ENCODE measurements at places on chromosomes 1 and 21.

- DNase-seq: no peak
Measured at GRCh38 chr1:92709738-92710137, 75.2 kb downstream of the EVI5 start.

GRCh38 chr1:203769505-203770343 lies 4.7 kb downstream of the LAX1 start:
- DNase-seq: peak; percentile 7

DNA sequence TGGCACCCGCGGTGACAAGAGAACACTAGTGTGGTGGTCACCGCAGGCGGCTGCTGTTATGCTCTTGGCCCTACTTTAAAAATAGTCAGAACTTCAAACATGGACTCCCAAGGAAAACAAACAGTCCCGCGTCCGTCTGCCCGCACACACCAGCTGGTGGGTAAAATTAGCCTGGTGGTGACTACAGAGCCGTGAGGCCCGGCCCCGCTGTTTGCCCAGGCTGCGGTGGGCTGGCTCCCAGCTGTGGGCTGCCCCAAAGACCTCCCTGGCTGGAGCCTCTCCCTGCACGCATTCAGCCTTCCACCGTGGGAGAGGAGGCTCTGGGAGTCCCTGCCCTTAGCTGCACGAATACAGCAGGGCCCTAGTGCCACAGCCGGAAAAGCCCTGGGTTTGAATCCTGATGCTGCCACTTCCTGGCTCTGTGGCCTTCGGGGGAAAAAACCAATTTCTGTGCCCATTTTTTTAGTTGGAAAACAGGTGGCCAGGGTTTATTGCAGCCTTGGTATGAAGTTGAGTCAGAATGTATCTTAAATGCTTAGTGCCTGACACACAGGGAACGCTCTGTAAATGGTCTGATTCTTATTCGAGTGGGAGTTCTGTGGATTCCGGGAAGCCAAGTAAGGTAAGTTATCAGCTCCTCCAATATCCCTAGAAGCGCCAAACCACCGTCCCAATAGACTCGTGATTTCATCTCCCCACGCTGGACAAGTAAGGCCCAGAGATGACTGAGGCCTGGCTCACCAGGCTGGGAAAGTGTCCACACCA lies 58.2 kb downstream of the ALPL start:
- DNase-seq: no peak

- no peak for DNase-seq
Measured at GRCh38 chr1:229089586-229090208, 181.2 kb upstream of the RAB4A start.

DNA sequence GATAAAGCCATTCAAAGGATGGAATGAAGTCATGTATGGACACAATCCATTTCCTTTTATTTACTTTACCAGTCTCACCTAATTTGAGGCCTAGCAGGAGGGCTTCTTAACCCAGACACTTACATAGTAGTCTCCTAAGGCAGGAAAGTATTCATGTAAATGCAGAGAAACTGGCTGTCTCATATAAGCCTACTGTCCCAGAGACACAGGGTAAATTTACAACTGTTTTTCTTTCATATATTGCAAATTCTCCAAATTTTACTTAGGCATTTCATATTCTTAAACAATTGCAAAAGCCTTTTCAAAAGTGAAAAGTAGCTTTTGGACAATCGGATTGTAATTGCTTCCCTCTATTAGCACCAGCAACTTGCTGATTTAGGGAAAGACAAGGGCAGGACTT lies 29.9 kb downstream of the SPAG17 start:
- DNase-seq: no peak

GRCh38 chr1:76106719-76107235 lies 32.2 kb downstream of the ST6GALNAC3 start:
- no peak for DNase-seq

GRCh38 chr1:200107004-200107470 lies 79.5 kb downstream of the NR5A2 start:
- no peak for DNase-seq

DNA sequence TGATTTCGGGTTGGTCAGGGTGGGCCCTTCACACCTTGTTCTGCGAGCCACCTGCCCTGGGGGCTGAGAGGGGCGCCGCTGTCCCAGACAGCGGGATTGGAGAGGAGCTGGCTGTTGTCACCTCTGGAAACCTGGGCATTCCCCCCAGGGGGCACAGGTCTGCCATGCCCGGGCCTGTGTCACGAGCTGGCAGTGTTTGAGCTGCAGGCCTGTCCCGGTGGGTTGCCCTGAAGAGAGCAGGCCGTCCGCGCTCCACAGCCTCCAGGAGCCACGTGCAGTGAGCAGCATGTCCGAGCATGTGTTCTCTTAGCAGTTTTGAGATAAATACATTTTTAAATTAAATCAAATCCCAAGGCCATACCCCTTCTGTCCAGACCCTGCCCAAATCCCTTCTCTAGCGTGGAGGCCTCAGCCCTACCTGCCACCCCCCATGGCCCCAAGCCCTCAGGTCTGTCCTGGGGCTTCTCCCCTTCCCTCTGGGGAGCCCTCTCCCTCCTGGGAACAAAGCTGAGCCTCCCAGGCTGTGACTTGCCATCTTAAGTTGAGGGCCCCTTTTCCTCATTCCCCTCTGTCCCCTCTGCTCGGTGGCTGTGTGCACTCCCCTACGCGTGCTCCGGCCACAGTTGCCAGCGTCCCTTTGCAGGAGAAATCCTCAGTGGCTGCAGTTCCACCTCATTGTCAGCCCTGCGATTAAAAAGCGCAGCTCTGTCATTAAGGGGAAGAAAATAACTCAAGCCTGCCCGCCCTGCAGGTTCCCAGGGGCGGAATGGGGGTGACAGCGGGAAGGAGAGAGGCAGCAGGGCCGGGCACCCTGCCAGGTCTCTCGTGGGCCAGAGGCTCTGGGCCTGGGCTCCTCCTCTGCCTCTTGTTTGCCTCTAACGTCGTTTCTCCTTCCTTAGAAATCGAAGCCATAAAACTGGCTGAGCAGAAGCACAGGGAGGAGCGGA lies 26.6 kb downstream of the SLX9 start:
- DNase-seq: peak; percentile 32

GRCh38 chr1:19441048-19441780 lies 44.1 kb downstream of the CAPZB start:
- no peak for DNase-seq

- DNase-seq: no peak
Measured at GRCh38 chr1:58548371-58548770, 1.8 kb upstream of the OMA1 start.

DNA sequence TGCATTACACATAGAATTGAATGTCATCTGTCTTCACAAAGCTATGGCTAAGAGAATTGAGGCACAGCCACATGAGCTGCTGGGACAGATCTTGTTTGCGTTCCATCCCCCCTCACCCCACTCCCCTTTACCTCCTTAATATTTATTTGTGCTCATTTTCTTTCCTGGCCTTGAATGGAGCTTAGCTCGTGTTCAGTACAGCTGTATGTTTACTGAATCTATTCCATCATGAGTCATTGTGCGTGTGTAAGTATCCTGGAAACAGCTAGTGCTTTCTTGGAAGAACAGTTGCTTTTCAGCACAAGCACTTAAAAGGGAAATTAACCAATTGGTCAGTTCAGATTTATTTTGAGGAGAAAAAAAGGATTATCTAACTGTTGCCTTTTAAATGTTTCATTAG lies 14.7 kb downstream of the PROX1 start:
- DNase-seq: no peak

GRCh38 chr1:197614916-197615692 lies 160.2 kb downstream of the DENND1B start:
- DNase-seq: no peak

DNA sequence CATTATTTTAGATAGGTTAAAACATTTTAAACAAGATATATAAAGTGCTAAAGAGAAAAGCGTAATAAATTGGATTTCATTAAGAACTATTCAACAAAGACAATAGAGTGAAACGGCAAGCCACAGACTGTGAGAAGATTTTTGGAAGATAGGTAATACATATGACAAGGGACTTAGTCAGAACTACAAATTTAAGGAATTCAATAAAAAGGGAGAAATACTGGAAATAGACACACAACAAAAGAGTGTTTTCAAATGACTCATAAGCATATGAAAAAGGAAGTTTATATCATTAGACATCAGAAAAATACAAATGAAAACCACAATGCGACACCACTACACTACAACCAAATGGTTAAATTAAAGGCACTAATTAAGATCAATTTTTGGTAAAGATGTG lies 90.5 kb downstream of the GDAP2 start:
- DNase-seq: no peak
